AML-193 (cell line): ENCODE measurements at places on chromosomes 5 and 9.
A peak's percentile ranks its signal among the peaks of the same experiment; 100 is the strongest.

- no peak for DNase-seq
These were observed 13.0 kb downstream of the ACTL7B start for GRCh38 chr9:108842610-108843295.

- no peak for DNase-seq
These were observed 87.7 kb downstream of the ANGPTL2 start for GRCh38 chr9:127034691-127035090.

DNA sequence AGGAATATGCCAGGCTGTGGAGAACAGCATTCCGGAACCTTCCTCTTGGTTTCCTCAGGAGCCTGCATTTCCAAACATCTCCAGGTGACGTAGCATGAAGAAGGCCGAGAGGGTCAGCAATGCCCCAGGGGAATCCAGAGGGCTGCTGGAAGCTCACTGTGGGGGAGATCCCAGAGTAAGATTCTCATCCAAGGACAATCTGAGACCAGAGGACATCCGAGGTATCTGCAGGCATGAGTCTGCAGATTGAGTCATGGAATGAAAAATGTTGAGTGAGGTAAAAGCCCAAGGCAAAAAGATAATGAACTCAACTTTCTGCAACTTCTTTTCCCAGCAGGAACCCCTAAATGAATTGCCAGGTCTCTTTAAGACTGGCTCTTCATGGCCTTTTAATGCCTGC lies 73.5 kb downstream of the KIF4B start:
- DNase-seq, result no peak

DNA sequence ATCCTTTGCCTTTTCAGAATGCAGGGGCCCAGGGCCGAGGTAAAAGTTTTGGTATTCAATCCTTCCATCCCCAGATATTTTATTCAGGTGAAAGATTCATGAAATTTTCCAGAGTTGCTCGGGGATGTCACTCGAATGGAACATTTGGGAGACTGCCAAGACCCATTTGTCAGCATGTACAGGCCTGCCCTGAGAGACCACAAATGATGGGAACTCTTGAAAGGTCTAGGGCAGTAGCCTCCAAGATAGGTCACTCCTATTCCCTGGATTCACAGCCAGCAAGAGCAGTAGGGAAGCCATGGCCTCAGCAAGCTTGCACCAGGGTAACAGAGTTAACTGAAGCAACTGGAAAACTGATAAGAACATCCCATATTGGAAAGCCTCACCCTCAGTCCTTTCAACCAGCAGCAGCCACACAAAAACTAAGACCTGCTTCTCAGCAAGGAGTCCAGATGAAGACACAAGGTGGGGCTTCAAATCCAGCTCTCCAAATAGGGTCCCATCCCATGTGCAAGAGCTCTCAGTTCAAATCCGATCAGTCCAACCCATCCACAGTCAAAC lies 12.5 kb downstream of the CARD6 start:
- no peak for DNase-seq

DNA sequence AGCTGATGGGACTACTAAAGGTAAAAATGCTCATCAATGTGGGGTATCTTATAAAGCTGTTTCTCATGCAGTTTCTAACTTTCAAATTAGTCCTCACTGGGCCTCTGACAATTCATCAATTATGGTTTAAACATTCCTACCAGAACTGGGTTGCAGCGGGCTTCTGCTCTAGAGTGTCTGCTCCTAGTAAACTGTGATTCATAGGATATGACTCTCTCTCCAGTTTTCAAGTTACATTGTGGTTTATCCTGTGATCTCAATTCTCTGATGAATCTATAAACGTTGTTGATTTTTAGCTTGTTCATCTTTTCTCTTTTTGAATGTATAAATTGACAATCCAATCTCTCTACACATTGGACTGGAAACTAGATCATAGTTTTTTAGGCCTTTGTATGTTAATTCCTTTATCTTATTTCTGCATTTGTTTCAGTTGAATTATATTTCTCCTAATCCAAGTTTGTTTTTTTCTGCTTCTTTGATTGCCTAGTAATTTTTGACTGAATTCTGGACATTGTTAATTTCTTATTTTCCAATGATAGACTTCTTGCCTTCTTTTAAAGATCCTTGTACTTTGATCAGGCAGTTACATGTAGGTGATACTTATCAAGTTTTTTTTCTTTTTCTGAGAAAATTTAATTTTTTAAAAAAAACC lies 822.6 kb downstream of the TLE1 start:
- DNase-seq, result no peak

- DNase-seq, result no peak
These were observed 47.3 kb upstream of the SUB1 start for GRCh38 chr5:32538031-32538547.

- no peak for DNase-seq
These were observed 127.2 kb downstream of the DOCK8 start for GRCh38 chr9:341634-342421.

- no peak for DNase-seq
These were observed 19.1 kb upstream of the SH3PXD2B start for GRCh38 chr5:172473427-172473826.

DNA sequence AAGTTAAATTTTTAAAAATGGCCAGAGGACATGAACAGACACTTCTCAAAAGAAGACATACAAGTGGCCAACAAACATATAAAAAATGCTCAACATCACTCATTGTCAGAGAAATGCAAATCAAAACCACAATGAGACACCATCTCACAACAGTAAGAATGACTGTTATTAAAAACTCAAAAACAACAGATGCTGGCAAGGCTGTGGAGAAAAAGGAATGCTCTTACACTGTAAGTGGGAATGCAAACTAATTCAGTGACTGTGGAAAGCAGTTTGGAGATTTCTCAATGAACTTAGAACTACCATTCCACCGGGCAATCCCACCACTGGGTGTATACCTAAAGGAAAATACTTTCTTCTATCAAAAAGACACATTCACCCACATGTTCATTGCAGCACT lies 168.5 kb upstream of the PIK3R1 start:
- no peak for DNase-seq

GRCh38 chr9:111481885-111482636 lies 2.1 kb downstream of the ECPAS start:
- no peak for DNase-seq

DNA sequence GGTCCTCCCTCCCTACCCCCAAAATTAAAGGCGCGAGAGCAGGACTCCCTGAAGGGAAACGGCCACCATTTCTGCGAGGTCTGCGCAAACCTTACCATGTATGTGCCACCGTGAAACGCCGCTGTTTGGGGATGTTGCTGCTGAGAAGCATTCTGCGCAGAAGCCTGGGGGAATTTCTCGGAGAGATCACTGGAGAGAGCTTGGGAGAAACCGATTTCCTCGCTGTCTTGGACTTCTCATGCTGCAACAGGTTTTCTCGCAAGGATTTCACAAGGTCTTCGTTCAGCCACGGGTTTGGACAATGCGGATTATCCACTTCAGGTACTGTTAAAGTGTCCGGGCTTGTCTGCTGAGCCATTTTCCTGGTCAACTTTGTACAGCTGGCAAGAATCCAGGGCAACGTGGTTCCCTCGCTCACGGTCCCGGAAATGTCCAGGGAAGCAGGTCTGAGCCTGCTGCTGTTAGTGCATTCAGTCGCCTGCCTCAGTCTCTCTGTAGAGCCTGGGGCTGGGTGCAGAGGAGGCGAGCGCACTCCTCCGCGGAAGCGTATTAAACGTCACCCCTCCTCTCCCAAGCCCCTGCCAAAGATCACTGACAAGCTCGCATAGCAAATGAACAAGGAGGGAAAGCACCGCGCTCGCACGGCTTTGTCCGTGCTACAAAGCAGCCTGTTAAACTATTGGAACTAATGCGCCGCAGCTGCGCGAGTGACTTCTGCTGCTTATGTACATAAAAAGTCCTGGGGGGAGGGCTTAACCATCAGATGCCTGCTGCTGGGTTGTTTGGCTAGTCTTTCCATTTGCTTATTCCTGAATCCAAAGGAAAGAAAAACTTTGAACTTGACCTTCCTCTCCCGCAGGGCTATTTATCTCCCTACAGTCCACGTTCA lies 125.1 kb downstream of the PDE4D start:
- no peak for DNase-seq

DNA sequence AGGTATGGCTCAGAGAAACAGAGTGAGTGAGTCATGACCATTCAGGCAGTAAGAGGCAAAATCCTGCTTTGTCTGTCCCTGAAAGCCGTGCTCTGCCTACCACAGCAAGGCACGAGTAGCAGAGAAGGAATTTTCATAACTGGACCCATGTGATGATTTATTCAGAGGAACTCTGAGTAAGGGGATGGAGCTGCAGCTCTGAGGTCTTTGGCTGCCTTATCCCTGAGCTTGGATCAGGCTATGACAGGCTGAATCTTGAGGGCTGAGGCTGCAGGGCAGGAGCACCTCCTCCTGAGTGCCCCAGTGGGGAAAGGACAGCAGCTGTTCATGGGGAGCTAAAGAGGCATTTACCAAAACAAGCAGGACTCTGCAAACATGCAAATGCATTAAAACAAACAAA lies 183.4 kb downstream of the PAPPA start:
- no peak for DNase-seq

- no peak for DNase-seq
These were observed 16.8 kb downstream of the KLF4 start for GRCh38 chr9:107472581-107473340.

GRCh38 chr5:133423618-133424282 lies 188.6 kb downstream of the FSTL4 start:
- peak; percentile 37 for DNase-seq

- no peak for DNase-seq
These were observed 232.7 kb downstream of the RFK start for GRCh38 chr9:76161541-76161940.

GRCh38 chr5:115022303-115022702 lies 147.4 kb downstream of the TRIM36 start:
- DNase-seq, result no peak

- DNase-seq, result no peak
These were observed 129.4 kb downstream of the LPAR1 start for GRCh38 chr9:110908894-110909293.

GRCh38 chr5:16574789-16575721 lies 41.7 kb downstream of the RETREG1 start:
- DNase-seq, result no peak
